ENCODE measurements at places on chromosomes 2 and 18. TPM values are rescaled to one million over a fixed set of nuclear protein-coding genes. Genes with fewer than 3 reads are reported as not detected.

- peak; percentile 43 for DNase-seq
Observed at GRCh38 chr2:38115216-38116032, 39.5 kb upstream of the CYP1B1 start.

GRCh38 chr2:121689356-121689755 is 40.1 kb upstream of the CLASP1 start:
- peak; percentile 47 for DNase-seq

- no peak for DNase-seq
Observed at GRCh38 chr2:140023291-140023690, 1243.1 kb upstream of the NXPH2 start.

COLEC12 gene
- polyA plus RNA-seq, result 3.9 TPM

- DNase-seq, result peak; percentile 96
Observed at GRCh38 chr2:6639929-6640620, 225.6 kb downstream of the CMPK2 start.

DNA sequence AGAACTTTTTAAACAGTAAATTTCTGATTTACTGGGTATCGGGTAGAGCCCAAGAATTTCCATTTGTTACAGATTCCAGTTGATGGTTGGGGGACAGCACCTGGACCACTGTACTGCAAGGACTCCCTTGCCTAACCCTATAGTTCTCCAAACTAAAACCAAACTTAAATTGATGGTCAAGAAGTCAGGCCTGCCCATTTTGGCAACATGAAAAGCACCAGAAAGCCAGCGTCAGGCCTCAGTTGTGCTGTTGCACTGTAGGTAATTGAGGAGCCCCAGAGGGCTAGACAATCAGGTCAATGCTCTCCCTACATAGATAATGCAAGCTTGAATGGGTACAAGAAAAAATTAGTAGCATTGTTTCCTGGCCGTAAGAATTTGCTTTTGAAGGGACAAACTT is 40.5 kb downstream of the NOP58 start:
- no peak for DNase-seq

BARD1 gene
- 3.9 TPM for polyA plus RNA-seq

GRCh38 chr2:1841461-1841860 is 97.1 kb upstream of the PXDN start:
- DNase-seq, result no peak

- DNase-seq, result no peak
Observed at GRCh38 chr18:13556502-13556901, 169.9 kb downstream of the FAM210A start.

DNA sequence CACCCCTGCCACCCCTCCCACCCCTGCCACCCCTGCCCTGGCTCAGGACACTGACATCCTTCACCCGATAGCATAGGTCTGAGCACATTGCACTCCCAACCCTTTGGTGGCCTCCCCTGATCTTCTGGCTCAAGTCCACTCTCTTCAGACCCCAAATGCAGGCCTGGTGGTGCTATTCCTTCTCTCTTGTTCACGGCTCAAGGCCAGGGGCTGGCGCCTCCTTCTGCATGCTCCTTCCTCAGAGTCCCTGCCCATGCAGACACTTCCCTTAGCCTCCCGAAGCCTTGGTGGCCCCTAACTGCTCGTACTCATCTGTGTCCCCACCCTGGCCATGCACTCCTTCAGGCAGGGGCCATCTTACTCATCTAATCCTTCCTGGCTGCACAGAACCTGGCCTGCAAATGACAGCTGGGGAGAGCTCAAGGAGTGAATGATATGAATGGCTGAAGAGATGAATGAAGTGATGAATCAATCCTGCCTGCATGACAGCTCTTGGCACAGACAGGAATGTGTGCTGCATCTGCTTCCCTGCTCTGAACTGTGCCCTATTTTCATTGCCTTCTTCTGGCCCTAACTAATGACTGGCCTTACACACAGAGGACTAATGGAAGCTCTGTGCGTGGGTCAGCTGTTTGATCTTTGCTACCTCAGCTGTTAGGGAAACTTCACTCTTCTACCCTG is 290.8 kb downstream of the DYSF start:
- no peak for DNase-seq

IL36A gene
- polyA plus RNA-seq, result not detected

DNA sequence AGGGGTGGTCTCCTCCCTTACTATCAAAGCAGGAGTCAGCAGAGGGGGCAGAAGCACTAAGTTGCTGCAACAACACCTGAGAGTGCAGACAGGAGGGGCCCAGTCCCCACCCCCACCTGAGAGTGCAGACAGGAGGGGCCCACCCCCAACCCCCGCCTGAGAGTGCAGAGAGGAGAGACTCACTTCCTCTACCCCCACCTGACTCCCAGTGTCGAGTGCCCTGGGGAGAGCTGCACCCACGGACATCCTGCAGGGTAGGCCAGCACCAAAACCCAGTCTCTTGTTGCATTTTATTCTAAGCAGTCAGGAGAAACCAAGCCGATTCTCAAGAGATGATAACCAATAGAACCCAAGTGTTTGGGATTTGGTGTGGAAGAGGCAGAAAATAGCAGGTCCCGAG is 78.4 kb downstream of the NAPG start:
- no peak for DNase-seq

- no peak for DNase-seq
Observed at GRCh38 chr2:174589334-174589733, 8.3 kb downstream of the WIPF1 start.

GRCh38 chr2:205936446-205936845 is 149.5 kb downstream of the INO80D start:
- DNase-seq, result peak; percentile 22

CCDC148 gene
- 0.64 TPM for polyA plus RNA-seq

GRCh38 chr2:74536166-74536950 is 6.6 kb downstream of the HTRA2 start:
- no peak for DNase-seq

- no peak for DNase-seq
Observed at GRCh38 chr2:26489213-26489850, 11.4 kb upstream of the OTOF start.

DNA sequence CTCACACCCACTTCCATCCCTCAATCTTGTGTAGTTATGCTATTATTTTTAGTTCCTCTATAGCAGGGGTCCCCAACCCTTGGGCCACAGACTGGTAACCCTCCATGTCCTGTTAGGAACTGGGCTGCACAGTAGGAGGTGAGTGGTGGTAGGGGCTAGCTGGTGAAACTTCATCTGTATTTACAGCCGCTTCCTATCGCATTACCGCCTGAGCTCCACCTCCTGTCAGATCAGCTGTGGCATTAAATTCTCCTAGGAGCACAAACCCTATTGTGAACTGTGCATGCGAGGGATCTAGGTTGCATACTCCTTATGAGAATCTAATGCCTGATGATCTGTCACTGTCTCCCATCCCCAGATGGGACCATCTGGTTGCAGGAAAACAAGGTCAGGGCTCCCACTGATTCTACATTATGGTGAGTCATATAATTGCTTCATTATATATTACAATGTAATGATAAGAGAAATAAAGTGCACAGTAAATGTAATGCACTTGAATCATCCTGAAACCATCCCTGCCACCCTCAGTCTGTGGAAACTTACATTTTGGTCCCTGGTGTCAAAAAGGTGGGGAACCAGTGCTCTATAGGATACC is 1.6 kb upstream of the RAB11FIP5 start:
- no peak for DNase-seq

DNA sequence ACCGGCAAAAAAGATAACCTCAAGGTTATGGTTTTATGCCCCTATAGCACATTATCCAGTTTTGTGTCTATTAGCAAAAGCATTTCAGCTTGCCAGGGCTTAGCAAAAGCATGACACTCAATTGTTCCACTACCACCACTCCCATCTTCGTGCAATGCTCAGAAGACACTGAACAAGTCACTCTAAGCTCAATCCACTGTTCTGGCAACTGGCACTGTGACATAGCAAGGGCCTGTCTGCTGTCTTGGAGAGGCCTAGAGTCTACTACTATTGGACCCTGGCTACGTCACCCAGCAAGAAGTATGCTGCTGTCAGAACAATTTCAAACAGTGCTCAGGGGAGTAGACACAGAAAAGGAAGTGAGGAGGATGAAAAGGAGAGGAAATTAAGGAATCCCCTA is 103.5 kb upstream of the PPP1CB start:
- no peak for DNase-seq

- DNase-seq, result no peak
Observed at GRCh38 chr18:21012308-21012707, 99.3 kb downstream of the ROCK1 start.

- no peak for DNase-seq
Observed at GRCh38 chr2:109125593-109126500, 3.2 kb upstream of the SH3RF3 start.

SMYD1 gene
- 0.19 TPM for polyA plus RNA-seq

DNA sequence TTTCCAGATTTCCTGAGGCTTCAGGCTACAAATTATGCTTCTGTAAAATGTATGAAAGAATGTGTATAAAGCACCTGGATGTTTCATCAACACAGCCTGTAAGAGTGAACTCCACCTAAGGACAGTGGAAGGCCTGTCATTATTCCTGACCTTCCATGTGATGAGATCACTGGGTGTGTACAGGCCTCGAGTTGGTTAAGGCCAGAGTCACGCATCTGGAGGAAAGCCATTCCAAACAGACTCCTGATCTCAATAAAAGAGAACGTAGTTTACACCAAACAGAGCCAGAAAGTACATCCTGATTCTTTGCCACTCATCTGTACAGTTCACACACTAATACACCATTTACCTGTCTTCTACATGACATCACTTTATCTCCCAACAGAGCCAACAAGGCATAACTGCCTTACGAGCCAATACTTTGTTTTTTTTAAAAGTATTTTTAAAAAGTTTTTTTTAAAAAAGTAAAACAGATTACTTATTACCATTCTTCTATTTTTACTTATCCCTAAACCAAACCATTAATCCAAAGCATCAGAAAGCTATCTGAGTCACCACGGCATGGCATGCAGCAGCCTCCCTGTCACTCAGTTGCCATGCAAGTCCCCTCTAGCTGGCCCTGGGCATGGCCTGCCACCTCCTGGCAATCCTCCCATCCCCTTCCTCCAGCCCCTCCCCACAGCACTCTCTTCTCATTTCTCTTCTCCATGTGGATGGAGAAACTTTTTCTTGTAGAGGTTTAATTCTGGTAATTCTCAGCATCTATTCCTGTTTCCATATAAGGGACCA is 78.8 kb upstream of the TFCP2L1 start:
- DNase-seq, result no peak

LAMA1 gene
- polyA plus RNA-seq, result 0.32 TPM

- DNase-seq, result peak; percentile 52
Observed at GRCh38 chr2:176082824-176083751, 674 bp downstream of the EVX2 start.

GREB1 gene
- polyA plus RNA-seq, result 11.3 TPM

GRCh38 chr2:46470114-46470628 is 9.2 kb upstream of the TMEM247 start:
- no peak for DNase-seq

All from brain (organoid and tissue), 16 donors.